Activated T-helper 1 cell treated with anti-CD3 and anti-CD28 coated beads, Interleukin-2, amount 50 U/mL, for 16 hours (primary cell): ENCODE measurements at places on chromosomes 3 and 15.

- no peak for DNase-seq
These were observed 181.8 kb downstream of the PDCD6IP start for GRCh38 chr3:33980252-33980651.

GRCh38 chr15:92932946-92933649 is 33.0 kb downstream of the CHD2 start:
- DNase-seq = no peak

DNA sequence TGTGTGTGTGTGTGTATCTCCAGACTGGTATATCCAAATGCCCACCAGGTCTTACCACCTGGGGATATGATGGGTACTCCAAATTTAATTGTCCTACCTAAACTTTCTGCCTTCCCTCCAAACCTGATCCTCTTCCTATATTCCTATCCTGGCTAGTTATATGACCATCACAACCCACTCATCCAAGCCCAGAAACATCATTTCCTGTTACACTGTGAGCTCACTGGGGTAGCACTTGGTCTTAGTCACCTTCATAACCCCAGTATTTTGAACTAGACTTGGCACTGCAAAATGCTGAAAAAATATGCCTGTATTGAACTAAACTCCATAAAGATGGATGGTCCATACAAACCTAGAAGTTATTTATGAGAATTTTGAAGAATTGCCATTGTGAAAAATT is 178.8 kb upstream of the EIF1B start:
- DNase-seq = no peak

DNA sequence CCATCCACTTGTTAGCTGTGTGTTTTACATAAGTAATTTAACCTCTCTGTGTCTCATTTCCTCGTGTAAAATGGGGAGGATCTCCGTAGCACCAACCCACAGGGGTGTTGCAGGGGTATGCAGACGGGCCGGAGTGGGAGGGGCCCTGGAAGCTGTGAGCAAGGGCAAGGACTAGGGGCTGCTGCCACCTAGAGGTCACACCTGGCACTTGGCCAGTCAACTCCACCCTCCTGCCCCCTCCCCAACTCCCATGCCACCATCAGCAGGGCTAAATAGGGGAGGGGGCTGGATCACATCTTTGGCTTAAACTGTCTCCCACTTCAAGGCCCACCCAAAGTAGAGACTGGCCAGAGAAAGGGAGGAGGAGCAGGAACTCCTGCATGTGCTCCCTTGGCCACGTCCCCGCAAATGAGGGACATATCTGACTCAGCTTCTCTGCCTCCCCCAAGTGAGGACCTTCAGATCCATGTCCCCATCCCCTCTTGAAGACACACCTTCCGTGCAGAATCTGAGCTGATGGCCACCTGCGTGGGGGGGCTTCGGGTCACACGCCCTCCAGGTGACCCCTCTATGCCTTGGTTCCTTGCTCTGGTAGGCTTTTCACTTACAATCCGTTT is 2.6 kb downstream of the CCDC9B start:
- DNase-seq = peak; percentile 54

DNA sequence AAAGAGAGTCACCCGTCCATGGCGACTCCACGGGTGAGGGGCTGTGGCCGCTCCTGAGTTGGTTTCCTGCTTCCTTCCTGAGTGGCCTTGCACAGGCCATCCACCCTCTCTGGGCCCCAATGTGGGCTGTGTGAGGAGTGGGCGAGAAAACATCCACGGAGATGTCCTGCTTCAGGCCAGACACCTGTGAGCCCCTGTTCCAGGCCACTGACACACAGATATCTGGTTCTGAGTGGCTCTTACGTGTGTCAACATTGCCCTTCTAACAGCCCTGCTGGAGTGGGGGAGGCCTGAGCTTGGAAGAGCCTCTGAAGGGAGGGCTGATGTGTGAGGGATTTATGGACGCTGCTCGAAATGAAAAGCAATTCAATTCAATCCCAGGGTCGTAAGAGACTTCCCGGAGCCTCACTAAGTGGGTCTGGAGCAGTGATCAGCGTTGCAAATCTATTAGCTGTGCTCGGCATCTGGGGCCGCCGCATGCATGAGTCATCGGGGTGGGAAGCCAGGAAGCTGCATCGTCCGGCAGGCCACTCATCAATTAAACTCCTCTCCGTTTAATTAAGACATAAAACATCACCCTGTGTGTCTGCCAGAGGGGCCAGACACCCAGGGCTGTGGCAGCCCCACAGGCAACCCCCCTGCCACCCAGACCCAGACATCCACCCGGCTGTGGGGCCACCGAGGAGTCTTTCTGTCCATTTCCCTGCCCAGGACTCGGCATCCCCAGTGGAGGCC is 20.0 kb upstream of the PRR23E start:
- no peak for DNase-seq

DNA sequence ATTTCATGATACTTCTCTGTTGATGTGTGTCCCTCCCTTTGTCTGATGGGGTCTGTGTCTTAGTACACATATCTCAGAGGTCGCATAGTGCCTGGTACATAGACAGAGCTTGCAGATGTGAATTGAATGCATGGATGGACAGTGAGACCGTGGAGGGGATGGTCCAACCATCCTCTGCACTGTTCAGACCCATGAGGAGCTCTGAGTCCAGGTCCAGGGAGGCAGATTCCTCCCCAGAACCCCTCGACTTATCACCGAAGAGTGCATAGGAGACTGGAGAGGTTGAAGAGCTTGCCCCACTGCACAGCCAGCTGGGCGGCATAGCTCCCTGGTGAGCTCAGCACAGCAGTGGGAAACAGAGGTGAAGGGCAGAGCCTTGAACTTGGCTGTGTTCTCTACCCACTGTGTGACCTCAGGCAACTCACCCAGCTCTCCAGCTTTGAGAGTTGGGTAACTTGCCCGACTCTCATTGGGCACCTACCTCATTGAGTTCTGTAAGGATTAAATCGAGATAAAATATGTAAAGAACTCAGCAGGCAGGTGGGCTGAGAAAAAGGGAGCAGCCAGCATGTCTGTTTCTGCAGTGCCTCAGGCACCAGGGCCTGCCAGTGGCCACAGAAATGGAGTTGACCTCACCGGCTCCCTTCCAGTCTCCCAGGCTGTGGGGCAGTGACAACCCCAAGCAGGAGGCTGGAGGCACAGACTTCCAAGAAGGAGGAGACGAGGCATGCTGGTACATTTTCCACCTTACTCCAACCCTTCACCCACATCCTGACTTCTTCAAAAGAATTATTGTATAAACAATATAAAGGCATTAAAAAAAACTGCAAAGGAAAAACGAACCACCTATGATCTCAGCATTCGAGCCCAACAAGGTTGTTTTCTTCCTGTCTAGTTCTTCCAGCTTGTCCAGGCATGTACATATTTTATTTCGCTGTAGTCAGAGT is 54.1 kb upstream of the TFRC start:
- DNase-seq = no peak

DNA sequence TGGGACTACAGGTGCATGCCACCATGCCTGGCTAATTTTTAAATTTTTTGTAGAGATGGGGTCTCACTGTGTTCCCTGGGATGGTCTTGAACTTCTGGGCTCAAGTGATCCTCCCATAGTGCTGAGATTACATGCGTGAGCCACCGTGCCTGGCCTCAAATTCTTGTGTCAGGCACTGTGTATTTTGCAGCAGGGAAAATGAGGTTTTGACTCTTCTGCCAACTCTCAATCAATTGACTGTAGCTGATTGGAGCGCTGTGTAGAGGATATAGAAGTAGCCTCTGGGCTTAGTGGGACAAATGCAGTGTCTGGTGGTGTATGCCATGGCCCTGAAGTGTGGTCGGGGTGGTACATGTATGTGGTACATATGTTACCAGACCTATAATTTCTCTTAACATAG is 152.3 kb downstream of the FNDC3B start:
- DNase-seq = no peak

DNA sequence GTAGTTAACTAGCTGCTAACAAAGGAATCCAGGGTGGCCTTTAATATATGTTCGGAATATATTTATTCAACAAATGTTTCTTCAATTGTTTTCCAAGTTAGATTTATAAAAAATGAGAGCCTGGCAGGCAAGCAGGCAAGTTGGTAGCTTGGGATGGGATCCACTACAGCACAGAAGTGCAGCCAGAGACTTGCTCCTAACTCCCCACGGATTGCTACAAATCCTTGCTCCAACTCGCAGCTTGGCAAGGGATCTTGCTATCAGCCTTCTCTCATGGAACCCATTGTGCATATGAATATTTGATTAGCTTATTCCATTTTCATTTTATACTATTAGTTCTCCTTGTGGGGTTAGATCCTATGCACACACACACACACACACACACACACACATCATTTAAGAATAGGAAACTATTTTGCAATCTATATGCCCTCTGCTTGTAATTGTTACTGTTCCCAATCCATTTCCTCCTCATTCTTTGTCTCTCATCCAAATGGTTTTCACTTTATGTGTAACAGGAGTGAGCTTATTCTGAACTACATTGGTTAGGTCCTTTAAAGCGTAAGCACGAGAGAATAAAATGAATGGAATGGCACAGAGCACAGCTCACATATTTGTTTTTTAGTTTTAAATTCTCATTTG is 505.6 kb downstream of the LPP start:
- DNase-seq = no peak

DNA sequence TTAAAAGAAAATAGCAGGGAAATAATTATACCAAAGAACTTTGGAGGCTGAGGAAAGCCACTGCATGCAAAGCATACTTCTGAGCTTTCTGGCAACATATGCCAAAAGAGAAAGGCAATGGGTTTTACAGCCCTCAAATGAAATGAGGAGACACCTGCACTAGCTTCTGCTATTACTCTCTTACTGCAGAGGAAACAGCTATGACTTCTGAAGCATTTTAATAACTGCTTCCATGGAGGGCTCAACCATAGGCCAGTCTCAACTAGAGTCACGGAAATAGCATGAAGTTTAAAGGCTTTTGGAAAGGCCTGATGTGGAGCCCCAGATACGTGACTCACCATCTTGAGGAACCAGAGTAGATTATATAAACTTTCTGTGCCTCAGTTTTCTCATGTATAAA is 114.8 kb downstream of the OXNAD1 start:
- DNase-seq = no peak

DNA sequence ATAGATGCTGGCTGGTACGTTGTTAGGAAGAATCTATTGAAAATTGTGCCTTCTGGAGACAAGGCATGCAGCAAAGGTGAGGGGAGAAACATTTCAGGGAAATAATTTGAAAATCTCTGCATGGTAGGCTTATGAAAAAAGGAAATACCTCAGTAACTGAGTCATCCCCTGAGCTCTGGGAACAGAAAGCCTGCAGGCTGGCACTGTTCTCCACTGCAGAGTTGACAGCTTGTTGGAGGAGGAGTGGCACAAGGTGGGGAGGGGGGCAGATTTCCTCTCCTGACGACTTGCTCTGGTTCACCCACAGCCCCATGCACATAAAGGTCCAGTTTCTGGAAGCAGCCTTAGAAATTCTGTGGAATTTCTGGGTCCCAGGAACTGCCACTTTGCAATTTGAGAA is 179.4 kb downstream of the ABHD5 start:
- DNase-seq = no peak

DNA sequence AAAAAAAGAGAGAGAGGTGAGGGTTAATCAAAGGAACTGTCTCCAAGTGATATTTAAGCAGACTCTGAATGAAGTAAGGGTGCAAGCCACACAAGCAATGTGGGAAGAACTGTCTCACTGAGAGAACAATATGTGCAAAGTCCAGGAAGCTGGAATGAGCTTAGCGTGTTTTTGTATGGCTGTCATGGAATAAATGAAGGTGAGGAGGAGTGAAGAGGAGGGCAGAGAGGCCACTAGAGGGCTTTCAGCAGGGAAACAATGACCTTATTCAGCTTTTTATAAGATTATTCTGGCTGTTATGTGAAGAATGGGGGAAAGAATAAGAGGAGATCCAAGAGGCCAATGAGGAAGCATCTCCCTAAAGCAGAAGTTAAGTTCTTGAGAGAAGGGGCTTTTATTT is 86.9 kb upstream of the COL8A1 start:
- DNase-seq = no peak

DNA sequence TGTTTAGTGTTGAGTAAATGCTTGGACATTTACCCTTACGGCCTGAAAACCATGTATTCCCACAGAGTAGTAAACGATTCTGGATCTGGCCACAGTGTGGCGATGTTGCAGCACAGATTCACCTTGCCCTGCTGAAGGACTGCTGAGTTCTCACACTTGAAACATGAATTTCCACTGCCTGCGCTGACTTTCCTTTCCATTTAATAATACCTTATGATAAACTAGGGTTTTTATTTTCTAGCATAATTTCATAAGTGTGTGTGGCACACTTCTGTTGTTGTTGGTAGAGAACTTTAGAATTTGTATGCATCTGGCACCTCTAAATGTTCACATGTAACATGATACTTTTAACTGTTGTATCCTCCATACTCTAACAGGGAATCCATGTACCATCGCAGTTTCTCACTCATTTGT is 53.9 kb downstream of the C3orf38 start:
- no peak for DNase-seq

GRCh38 chr15:41881920-41882688 is 11.7 kb downstream of the SPTBN5 start:
- DNase-seq = no peak

- no peak for DNase-seq
These were observed 115.1 kb upstream of the ICE2 start for GRCh38 chr15:60594071-60594470.

DNA sequence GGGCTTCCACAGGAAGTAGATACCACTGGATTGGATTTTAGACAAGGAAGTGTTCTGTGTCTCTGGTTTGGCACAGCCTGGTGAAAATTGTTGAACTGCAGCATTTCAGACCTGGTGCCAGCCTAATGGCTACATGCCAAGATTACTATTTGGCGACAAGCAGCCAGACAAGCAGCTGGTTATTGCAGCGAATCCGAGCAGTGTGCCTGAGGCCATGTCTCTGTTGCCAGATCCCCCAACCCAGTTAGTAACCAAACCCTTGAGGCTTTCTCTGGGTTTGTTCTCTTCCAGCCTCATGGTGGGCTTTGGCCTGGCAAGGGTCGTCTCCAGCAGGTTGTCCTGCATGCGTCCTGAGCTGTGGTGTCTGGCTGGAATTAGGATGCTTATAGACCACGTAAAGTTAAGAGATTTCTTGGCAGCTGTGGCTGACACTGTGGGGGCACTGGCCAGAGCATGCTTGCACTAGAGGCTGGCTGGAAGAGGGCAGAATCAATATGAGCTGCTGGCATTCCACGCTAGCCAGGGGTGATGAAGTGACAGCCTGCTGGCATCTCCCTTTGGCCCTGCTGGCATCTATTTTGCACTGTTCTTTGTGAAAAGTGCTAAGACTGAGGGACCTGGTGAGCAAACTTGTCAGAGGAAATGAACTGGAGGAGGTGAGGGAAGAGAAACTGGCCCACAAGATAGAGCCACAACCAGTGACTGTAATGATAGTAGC is 172.6 kb downstream of the RBMS3 start:
- no peak for DNase-seq

- DNase-seq = no peak
These were observed 16.4 kb downstream of the SPG11 start for GRCh38 chr15:44647036-44647435.

- DNase-seq = no peak
These were observed 47.0 kb upstream of the PPIB start for GRCh38 chr15:64209680-64210334.

DNA sequence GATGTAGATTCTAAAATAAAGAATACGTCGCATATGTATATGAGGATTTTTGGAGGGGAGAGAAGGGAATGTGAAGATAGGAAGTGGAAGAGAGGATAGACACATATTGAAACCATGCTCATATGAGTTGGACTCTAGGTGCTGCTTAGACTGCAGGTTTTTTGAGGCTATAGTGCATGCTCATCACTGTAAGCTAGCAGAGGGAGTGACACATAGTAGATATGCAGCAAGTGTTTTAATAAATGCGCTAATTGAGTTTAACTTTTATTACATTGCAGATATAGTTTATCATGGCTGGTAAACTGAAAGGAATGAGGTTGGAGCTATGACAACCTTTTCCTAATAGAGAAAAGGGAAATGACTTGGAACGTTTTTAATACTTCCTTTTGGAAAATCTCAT is 7.7 kb downstream of the SEMA6D start:
- no peak for DNase-seq

- DNase-seq = no peak
These were observed 51.6 kb downstream of the TP53BP1 start for GRCh38 chr15:43441316-43441715.
